ENCODE measurements at places on chromosomes 2 and 18.

DNA sequence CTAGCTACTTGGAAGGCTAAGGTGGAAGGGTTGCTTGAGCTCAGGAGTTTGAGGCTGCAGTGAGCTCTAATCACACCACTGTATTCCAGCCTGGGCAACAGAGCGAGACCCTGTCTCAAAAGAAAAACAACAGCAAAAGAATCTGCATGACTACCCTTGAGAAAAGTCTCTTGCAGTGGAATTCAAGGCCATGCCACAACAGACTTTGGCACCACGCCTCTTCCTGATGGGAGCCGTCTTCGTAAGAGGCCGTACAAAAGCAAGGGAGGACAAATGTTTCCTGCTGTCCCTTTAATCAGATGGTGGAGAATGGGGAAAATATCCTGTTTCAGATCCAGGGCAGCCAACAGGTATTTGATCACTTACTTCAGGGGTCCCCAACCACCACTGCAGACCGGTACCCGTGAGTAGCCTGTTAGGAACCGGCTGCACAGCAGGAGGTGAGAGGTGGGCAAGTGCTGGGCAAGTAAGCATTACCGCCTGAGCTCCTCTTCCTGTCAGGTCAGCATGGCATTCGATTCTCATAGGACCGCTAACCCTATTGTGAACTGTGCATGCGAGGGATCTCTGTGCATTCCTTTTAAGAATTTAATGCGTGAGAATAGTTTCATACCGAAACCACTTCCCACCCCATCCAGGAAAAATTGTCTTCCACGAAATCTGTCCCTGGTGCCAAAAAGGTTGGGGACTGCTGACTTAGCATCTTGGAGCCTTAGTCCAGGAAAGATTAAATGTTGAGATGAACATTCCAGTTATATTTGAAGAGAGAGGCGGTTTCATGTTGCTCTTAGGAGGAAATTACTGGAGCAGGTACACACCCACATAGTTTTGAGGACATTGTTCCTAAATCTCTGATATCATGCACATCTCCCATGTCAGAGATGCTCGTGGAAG is 94.4 kb upstream of the XPO1 start:
- DNase-seq = no peak

- DNase-seq = no peak
Observed at GRCh38 chr2:37819186-37819585, 105.9 kb upstream of the RMDN2 start.

GRCh38 chr18:40152859-40153258 is 1802.2 kb upstream of the PIK3C3 start:
- peak; percentile 15 for DNase-seq

GRCh38 chr2:100292022-100292580 is 30.2 kb downstream of the LONRF2 start:
- DNase-seq = peak; percentile 99

DNA sequence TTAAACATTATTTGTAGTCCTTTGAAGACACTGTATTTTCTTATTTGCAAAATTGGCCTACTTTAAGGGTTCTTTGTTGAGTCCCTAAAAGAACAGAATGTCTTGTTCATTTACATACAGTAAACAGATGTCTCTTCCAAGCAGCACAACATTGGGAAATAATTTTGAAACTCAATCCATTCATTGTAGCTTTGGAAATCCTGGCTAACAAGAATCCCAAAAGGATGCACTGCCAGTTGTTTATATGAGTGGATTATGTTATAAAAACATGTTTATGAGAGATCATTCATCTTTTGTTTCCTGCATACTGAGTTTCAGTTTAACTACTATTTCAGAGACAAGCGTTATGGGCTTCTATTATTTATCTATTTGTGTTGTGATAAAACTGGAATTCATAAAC is 499.3 kb downstream of the PID1 start:
- DNase-seq = no peak

GRCh38 chr2:28717339-28717758 is 34.3 kb upstream of the PPP1CB start:
- peak; percentile 79 for DNase-seq

GRCh38 chr2:97868986-97869721 is 126.6 kb downstream of the TMEM131 start:
- peak; percentile 96 for DNase-seq

DNA sequence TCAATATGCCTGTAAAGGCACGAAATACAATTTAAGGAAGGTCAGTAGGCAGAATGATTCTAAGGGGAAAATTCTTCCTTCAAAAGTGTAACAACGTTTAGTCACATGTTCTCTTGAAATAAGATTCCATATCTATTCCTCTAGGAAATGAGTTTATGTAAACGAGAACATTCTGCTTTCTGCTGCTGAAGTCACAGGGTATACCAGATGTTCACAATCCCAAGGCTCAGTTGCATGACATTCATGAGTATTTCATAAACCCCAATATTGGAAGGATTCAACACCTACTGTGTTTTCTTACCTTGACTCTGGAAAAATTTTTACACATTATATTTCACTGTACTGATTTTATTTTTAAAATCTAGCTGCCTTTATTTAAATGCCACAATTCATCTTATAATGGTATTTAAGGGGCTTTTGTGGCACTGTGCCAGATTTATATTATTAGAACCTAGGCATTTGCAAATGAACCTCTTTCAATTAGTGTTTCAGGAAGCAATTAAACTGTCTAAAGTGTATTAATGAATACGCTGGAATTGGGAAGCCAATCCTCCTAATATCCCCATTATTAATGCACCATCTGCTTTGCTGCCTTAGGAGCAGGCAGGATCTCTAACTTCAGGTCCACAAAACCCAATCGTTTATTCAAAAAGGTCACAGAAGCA is 542.6 kb upstream of the KLHL29 start:
- no peak for DNase-seq

GRCh38 chr18:48050176-48050575 is 119.7 kb upstream of the SMAD2 start:
- no peak for DNase-seq

DNA sequence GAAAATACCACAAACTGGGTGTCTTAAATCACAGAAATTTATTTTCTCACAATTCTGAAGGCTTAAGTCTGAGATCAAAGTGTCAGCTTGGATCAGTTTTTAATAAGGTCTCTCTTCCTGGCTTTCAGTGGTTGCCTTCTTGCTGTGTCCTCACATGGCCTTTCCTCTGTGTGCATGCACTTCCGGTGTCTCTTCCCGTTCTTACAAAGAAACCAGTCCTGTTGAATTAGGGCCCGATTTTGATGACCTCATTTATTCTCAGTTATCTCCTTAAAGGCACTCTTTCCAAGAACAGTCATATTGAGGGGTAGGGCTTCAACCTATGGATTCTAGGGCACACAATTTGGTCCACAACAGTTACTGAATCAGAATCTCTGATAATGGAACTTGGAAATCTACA is 5.4 kb upstream of the XIRP2 start:
- DNase-seq = no peak

- DNase-seq = peak; percentile 51
Observed at GRCh38 chr2:11446733-11447248, 19.2 kb downstream of the E2F6 start.

GRCh38 chr2:42877511-42877910 is 85.1 kb upstream of the HAAO start:
- DNase-seq = no peak

DNA sequence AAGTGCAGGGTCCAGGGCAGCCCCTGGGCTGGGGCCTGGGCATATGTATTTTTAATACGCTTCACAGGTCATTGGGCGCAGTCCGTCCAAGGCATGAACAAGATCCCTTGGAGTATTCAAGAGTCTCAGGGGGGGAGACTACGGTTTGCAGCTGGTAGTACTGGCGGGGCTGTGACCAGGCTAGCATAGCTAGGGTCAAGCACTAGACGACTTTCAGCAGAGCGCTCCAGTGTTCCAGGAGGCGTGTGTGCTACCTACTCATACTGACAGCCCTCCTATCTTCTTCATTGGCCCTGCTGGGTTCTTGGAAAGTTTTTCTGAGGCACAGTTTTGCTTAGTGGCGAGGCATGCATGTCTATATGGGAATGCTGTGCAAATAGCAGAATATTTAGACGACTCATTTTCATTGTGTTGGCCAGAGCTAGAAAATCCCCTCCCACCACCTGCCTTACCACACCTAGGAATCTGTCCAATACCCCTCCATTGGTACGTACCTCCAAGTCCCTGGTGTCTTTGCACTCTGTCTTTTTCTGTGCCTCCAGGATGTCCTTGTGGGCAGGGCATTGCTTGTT is 68.2 kb downstream of the GLI2 start:
- peak; percentile 30 for DNase-seq

DNA sequence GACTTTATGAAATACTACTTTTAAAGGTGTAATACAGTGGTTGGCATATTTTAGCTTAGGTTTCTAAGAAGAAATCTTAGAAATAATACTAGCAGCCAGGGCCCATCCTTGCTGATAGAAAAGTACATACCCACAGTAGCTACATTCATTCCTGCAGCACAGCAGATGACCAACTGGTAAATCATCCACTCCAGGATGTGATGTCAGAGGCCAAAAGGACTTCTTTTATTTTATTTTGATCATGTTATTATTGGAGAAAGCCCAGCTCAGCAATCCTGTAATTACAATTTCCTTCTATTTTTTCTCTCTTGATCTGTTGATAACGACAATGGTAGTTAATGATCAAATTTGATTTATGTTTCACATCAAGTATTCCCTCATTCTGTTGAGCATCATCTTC is 18.0 kb upstream of the TTN start:
- peak; percentile 64 for DNase-seq

DNA sequence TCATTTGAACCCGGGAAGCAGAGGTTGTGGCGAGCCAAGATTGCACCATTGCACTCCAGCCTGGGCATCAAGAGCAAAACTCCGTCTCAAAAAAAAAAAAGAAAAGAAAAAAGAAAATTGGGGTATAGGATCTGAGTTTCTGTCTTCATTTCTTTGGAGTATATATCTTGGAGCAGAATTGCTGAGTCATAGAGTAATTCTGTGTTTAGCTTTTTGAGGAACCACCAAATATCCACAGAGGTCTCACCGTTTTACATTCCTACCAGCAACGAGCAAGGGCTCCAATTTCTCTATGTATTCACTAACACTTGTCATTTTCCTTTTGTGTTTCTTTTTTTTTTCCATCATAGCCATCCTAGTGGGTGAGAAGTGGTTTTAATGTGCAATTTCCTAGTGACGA is 87.6 kb upstream of the TEX51 start:
- DNase-seq = no peak

- no peak for DNase-seq
Observed at GRCh38 chr2:240819126-240819857, 727 bp downstream of the KIF1A start.

- peak; percentile 78 for DNase-seq
Observed at GRCh38 chr2:48343571-48344440, 186.1 kb upstream of the STON1 start.

DNA sequence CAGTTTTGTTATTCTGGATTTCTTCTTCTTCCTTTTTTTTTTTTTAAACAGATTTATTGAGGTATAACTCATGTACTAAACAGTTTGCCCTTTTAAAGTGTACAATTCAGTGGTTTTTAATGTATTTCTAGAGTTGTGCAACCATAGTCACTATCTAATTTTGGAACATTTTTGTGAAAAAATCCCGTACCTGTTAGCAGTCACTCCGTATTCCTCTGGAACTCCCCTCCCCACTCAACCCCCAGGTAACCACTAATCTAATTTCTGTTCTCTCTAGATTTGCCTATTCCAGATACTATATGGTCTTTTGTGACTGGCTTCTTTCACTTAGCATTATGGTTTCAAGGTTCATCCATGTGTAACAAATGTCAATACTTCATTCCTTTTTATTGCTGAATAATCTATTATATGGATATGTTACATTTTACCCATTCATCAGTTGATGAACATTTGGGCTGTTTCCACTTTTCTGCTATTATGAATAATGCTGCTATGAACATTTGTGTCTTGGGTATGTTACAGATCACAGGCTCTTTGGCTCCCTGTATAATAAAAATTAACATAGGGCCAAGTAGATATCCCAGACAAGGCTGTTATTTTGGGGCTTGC is 21.9 kb downstream of the EHBP1 start:
- no peak for DNase-seq

GRCh38 chr2:156309167-156309566 is 23.4 kb downstream of the NR4A2 start:
- DNase-seq = peak; percentile 6

DNA sequence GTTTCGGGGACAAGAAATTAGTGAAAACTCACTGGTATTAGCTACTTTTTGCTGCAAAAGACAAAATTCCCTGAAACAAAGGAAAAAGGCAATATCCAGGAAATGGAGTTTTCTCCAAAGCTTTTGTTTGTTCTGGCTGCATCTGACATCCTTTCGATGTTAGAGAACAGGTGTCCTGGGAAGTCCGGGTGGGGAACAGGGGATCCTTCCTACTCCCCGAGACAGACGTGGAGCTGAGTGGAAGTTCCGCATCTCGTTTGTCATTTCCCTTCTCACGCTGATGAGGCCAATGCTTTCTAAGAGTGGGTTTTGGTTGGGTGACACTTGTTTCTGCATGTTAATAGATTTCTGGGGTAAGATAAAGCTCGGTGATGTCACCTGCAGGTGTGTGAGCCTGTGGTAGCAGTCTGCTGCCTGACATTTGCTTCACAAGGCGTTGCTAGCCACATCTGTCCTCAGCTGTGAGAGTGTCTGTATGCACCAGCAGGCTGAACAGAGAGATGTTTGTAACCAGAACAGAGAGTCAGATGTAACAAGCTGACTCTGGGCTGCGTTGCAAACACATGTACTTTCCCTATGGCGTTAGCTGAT is 125.9 kb downstream of the ACOXL start:
- no peak for DNase-seq

- no peak for DNase-seq
Observed at GRCh38 chr2:53544871-53545558, 222.6 kb upstream of the CHAC2 start.

DNA sequence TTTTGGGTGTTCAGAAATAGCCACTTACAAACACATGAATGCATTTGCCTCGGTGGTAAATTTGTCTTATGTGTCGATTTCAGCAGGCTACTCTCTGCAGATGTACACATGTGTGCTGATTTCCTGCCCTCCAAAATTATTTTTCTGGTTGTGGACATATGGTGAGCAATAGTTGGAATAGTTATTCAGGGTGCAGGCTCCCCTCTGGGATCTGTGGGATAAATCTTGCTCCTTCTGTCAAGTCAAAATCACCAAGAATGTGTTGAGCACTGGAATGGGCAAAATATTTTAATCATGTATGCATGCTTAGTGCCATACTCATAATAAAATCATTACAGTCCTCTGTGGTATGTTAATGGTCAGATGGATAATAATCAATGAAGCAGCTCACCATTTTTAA is 684.5 kb downstream of the BCL11A start:
- DNase-seq = no peak

DNA sequence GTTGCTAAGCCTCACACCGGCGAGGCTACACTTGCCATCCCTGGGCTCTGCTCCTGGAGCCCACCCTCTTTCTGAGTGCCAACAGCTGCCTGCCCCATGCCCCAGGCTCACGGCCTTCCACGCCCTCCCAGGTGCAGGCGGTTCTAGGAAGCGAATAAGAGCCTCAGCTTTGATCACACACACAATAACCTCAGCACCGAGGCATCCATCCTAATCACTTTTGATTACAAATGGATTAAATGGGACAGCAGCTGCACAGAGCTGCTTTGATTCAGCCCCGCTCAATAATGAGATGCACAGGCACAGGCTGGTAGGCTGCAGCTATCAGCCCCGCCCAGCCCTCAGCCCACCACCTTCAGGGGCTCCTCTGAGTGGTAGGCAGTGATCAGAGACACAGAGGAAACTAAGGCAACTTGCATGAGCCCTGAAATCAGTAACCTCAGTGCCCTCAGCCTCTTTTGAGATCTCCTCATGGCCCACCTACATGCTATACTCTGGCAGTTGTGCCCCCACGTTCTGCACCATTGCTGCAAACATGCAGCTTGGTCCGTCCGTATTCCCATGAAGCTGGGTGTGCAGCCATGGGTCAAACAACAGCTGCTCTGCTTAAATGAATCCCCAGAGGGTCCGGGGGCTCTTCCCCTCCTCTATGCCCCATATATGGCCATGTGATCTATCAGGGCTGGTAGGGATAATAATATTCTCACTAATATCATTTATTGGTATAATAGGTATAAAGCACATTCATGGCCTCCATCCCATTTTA is 171.4 kb downstream of the SETBP1 start:
- DNase-seq = no peak
